ENCODE measurements at places on chromosomes 3 and 15. TPM values are rescaled to one million over a fixed set of nuclear protein-coding genes. Genes with fewer than 3 reads are reported as not detected.

Gene WDR72
- not detected for total RNA-seq

Gene SLC9C1
- total RNA-seq, result not detected

Gene CLDN16
- total RNA-seq, result 0.69 TPM

DNA sequence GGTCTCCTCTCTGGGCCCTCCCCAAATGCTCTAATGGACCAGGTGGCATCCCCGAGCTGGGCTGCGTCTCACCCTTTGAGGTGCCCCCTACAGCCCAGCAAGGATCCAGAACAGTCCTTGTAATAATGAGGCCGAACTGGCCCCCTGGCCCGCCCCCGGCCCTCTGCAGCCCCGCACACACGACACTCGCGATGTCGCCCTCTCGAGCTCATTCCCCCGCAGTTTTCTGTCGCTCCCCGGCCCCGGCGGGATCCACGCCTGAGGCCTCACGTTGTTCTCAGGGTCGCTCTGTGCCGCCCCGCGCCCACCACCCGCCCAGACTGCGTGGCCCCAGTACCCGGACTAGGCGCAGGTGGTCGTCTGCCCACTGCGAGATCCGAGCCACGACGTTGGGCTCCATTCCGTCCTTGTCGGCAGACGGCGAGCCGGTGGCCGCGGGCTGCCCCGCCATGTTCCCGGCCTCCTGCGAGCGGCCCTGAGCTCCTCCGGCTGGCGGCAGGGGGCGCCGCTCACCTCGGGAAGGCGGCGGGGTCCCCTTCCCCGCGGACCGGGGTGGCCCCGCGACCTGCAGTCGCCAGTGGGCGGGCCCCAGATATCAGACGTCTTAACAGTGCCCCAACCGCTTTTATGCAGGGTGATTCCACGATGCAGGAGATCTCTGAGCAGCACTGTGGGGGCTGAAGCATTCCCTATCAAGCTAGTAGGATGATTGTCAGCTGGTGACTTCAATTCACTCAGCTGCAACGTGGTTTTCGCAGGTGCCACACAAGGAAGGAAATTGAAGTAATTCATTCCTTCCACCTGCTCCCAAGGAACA, at the start of gene C3orf33:
Gene C3orf33 (minus strand): TSS at position 477 of the 817 bp plus-strand sequence. CDS start 26 bp downstream, at position 451.
- DNase-seq, result peak; percentile 68

GRCh38 chr15:96693990-96694517, 363.6 kb downstream of the NR2F2 start:
- no peak for DNase-seq

GRCh38 chr3:120368172-120368571, 19.0 kb upstream of the LRRC58 start:
- no peak for DNase-seq

Gene SPTBN5
- under 0.01 TPM for total RNA-seq

DNA sequence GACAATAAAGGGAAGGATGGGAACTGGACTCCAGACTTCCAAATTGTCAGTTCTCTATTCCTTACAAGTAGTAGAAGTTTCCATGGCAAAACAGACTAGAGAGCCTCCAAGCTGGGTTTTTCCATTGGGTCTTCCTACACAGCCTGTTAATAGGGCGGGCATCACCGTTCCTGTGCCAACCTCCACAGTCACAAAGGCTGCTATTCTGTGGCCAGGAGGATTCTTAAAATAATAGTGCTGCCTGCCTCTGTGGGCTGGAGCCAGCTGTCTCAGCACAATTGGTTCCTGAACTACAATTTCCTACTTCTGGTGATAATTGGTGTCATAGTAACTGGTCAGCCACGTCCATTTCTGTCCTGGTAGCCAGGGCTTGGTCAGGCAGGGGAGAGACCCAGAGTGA, 38.6 kb downstream of the LYZL4 start:
- no peak for DNase-seq

DNA sequence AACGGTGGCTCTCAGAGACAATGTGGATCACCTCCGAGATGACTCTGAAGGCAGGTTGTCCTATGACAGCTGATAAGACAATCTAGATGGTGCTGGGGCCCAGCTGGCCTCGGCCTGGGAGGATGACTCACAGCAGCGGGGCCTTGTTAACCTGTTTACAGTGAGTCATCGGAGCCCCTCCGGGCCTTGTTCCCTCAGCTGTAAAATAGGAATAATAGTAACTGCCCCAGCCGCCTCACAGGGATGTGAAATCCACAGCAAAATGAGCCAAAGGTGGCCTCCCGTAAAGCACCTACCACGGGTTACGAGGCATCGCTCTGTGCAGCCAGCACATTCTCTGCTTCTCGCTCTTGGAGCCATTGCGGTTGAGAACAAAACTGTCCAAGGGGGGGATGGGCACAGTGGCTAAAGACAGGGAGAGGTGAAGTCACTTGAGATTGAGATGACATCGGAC, 88.6 kb upstream of the RASGRF1 start:
- DNase-seq, result peak; percentile 52

GRCh38 chr3:71372241-71372768, 211.2 kb downstream of the FOXP1 start:
- DNase-seq, result no peak

Gene RARRES1
- 7.0 TPM for total RNA-seq

DNA sequence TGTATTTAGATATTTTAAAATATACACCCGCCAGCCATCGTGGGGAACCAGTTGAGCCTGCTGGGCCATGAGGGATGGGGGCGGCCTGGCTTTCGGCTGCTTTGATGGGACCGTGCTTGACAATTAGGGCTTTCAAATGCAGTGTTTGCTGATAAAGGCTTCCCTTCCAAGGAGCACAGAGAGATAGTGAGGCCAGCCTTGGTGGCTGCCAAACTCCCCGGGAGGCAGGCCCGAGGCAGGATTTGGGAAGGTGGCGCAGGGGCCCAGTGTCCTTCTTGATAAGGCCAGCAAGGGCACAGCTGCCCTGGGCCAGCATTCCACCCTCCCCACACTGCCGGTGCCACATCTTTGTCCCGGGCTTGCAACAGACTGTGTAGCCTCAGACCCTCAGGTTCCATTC, 75.6 kb downstream of the LINGO1 start:
- DNase-seq, result peak; percentile 37

- no peak for DNase-seq
Measured at GRCh38 chr3:130900959-130901358, 7.1 kb downstream of the ATP2C1 start.

Gene ZNF80
- total RNA-seq, result not detected

- DNase-seq, result peak; percentile 42
Measured at GRCh38 chr3:30578479-30578878, 27.9 kb upstream of the TGFBR2 start.

- no peak for DNase-seq
Measured at GRCh38 chr15:31346367-31347066, 19.9 kb downstream of the KLF13 start.

DNA sequence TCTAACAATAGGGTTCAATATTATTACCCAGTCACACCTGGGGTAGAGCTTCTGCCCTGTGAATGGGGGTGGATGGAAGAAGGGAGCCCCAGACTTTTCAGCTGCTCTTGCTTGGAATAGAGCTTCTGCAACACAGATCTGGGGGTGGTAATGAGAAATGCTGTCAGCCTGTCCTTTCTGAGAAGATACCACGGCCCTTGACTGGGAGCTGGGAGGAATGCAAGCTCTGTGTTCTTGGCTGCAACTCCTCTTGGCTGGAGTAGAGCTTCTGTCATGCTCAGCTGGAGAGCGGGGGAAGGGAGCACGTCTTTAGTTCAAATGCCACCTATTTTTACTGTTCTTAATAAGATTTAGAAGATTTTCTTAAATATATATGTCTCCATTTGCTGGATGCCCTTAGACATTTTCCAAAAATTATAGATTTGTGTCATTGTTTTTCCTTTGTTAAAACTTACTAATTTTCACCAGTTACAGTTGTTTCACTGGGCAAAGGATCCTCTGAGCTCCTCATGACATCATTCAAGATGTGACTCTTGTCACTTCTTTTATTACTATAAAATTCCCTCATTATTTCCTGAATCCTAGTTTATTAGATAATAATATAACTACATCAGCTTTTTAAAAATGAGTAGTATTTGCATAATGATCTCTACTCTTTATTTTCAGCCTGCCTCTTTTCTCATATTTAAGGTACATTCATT, 180.0 kb upstream of the TGFBR2 start:
- peak; percentile 43 for DNase-seq

Gene BOC
- 20.0 TPM for total RNA-seq

Gene GPR62
- total RNA-seq, result 0.44 TPM

Gene GOLGA6D
- total RNA-seq, result not detected

Gene ITIH1
- total RNA-seq, result 1.9 TPM

DNA sequence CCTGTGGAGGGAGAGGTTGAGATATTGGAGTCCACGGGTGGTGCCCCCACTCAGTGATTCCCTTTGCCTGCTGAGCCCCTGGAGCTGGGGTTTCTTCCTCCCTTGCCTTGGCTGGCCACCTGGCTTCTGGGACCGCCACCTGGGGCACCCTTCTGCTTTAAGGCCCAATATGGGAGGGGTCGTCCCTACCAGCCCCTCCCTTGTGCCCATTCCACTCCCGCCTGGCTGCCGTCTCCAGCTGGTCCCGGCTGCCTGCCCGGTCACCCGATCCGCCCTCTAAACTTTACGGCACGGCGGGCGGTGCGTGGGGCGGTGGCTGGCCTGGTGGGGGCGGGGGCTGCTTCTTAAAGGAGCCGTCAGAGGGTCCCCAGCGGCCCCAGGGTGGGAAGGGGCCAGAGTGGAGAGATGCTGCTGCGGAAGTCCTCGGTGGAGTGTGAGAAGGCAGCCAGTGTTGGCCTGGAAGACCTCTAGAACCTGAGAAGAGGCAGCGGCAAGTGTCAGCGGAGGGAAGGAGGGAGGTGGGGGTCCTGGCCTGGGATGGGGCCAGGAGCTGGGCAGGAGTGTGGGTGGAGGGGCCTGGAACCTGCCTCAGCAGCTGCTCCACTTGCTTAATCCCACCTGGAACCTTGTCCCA, 1.6 kb upstream of the SEMA3B start:
- no peak for DNase-seq

DNA sequence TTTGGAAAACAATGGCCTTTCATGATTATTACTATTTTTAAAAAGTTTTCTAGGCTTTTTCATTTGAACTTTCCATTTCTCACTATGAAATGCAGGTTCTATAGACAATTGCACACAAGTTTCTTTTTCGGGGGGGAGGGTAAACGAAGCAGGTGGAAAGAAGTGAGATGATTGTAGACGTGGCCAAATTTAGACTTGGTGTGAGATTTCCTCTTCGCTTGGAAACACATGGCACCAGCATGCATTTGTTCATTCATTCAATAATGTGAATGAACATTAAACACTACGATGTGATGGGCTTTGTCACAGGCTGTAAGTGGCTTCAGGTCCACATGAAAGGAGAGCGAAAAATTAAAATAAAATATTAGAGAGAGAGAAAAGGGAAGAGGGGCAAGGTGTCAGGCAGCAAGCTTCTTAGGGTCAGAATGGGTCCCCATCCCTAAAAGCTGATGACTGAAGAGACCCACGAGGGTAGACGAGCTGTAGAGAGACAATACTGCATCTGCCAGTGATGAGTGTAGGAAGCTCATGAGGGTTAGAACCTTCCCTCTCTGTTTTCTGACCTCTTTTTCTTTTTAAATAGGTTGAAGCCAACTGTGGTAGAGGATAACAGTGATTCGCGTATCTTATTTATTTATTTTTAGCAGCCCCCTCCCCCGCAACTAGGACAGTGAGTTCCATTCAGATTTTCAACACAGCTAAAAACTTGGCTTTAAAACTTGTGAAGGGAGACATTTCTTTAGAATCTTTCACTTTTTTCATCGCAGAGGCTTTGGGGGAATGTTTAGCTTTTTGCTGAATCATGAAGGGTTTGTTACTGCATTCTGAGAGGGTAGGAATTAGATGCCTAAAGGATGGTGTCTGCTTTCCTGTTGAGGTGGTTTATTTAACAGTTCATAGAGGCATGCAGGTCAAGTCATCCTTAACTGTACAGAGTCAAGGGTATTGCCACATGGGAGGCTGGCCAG, 36.2 kb downstream of the GAP43 start:
- DNase-seq, result no peak

Gene SCAMP5
- 29.5 TPM for total RNA-seq

Gene DUOXA2
- total RNA-seq, result 0.87 TPM

DNA sequence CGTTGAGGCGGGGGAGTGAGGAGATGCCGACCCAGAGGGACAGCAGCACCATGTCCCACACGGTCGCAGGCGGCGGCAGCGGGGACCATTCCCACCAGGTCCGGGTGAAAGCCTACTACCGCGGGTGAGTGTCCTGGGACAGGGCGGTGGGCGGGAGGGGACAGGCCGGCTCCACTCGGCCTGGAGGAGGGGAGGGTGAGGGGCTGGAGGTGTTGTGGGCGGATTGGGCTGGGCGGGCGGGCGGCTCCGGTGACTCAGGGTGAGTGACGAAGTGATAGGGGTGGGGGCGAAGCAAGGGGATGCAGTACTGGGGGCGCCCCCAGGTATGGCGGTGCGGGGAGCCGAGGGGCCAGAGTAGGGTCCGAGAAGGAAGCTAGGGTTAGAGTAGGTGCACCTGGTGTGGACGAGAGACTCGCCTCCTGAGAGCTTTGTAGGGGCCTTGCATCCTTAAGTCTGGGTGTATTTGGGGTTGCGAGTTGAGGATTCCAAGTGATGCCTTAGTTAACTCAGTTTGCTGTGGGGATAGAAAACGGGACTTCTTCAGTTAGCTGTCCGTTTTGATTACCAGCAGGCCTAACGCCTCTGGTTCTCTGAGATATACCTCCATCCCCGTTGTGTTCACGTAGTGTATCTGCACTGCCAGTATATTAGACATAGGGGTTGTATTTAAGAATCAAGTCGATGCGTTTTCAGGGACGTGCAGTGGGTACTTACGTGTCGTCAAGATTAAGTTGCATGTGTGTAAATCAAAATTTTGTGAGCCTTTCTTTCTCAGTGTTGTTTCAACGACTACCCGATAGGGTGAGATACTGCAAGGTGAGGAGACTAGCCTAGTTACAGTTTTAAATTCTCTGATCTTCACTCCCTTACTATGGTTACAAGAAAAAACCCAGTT, 670 bp downstream of the PRKCI start:
- DNase-seq, result no peak

DNA sequence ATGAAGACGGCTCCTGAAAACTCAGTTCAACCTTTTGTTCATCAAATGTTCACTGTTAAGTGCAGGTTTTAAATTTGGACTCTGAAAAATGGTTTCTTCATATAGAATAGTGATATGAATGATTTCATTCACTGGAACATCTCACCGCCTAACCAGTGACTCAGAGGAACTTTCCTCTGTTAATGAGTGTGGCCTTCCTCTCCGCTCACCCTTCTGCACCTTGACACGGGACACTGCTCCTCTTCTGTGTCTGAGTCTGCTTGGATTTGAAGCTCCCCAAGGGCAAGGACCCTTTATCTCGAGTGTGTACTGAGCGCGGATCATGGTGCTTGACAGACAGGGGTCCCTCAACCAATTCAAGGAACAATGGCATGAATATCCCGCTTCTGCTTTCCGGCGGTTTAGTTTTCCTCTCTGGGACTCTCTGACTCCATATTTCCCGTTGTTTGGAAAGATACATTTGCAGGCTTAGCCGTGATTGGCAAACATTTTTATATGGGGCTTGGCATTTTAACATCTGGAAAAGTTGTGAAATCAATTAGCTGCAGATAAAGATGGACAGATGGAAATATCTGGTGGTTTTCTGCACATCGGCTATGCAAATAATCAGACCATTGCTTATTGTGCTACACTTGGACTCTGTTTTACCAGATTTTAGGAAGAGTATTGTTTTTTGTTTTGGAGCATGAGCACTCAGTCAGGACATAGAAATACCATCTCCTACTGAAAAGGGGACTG, 20.9 kb downstream of the KBTBD8 start:
- DNase-seq, result no peak
